Astrocyte (in vitro differentiated cells and primary cell): ENCODE measurements at places on chromosomes 1 and 21. TPM values are rescaled to one million over a fixed set of nuclear protein-coding genes. Genes with fewer than 3 reads are reported as not detected.

The SMIM11 gene
- total RNA-seq: 1.6 and 6.2 TPM in 2 replicates

GRCh38 chr1:42240966-42241755, 76.6 kb upstream of the GUCA2A start:
- DNase-seq: peak; percentile 63

DNA sequence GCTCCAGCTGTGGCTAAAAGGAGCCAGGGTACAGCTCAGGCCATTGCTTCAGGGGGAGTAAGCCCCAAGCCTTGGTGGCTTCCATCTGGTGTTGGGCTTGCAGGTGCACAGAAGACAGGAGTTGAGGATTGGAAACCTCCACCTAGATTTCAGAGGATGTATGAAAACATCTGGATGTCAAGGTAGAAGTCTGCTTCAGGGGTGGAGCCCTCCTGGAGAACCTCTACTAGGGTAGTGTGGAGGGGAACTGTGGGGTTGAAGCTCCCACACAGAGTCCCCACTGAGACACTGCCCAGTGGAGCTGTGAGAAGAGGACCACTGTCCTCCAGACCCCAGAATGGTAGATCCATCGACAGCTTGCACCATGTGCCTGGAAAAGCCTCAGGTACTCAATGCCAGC, 183.0 kb downstream of the PDE4B start:
- DNase-seq: no peak

DNA sequence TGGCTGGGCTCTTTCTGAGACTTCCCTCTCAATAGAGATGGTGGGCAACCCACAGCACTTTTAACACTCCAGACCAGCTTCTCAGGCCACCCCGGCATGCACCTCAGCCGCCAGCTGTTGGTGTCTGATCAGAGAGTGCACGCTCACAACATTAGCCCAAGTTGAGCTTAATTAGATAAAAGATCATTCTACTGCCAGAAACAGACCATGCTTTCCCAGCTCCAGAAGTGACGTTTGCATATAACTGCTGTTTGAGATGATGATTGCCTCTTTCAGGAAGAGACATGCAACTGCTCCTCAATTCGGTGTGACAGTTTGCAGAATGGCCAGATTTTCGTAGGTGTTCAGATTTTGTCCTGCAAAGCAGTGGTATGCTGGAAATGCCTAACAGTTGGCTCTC, 285.3 kb upstream of the VAMP3 start:
- DNase-seq: no peak

GRCh38 chr1:11744287-11744686, 8.4 kb downstream of the AGTRAP start:
- no peak for DNase-seq

GRCh38 chr1:162187687-162188276, 118.3 kb downstream of the NOS1AP start:
- DNase-seq: no peak

The VCAM1 gene
- 3.2 and 4.6 TPM in 2 replicates for total RNA-seq

- DNase-seq: no peak
These were observed 27.8 kb downstream of the WNT9A start for GRCh38 chr1:227919906-227920305.

The APOBEC4 gene
- not detected in 2 replicates for total RNA-seq

- DNase-seq: no peak
These were observed 77.1 kb upstream of the CD55 start for GRCh38 chr1:207244409-207244801.

The PGLYRP3 gene
- total RNA-seq: not detected in 2 replicates

- no peak for DNase-seq
These were observed 79.4 kb downstream of the GON4L start for GRCh38 chr1:155777582-155777981.

- DNase-seq: no peak
These were observed 2.5 kb downstream of the EPHA2 start for GRCh38 chr1:16153096-16153998.

DNA sequence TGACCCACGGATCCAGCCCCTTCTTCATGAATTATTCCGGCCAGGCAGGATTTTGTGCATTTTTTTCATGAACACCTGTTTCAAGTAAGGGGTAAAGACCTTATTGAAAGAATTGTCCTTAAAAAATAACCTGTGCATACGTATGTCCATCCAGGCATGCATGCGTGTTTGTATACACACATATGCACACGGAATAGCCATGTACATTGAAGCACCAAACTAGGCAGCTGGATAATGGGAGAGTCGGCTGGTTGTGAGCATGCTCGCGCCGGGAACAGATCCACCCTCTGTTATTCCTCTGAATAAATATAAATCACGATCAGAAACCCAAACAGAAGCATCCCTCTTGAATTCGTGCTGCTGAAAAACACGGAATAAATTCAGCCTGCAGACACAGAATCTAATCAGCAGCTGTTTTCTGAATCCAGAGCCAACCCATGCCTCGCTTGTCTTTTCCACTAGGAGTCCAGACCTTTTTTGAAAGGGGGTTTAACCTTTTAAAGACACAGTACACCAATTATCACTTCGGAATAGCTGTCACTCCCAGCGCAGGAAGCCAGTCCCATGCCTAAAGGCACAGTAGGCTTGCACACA, at the start of gene HIVEP3:
HIVEP3 (minus strand) TSS at position 473 of the 594 bp plus-strand sequence.
- peak; percentile 32 for DNase-seq

- no peak for DNase-seq
These were observed 8.3 kb downstream of the XCL2 start for GRCh38 chr1:168535536-168535935.

DNA sequence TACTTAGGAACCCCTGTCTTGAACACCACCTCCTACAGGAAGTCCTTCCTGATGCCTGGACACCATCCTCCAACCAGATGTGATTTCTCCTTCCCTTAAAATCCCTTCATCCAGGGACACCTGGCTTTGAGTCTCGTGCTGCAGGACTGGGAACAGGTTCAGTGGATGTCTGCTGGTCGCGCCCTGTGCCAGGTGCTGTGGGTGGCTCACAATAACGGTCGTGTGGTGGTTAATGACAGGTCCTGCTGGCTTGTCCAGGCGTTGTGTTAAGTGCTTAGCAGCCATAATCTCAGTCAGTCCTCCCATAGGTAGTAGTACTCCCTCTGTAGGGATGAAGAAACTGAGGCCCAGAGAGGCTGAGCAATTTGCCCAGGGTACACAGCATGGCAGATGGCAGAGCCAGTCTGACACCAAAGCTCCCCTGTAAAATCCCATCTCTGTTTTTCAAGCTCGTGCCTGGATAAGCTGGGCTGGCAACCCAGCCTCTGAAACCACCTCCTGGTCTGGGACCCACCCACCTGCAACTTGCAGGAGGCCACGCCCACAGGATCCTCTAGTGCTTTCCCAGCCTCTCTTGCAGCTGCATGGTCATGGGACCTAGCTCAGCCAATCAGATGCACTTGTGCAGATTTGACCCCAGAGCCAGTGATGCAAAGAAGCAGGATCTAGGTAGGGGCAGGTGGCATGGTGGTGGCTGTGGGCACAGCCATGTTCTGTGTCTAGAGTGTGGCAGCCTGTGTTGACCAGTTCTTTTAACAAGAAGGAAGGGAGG, 106.0 kb upstream of the IFFO2 start:
- no peak for DNase-seq

DNA sequence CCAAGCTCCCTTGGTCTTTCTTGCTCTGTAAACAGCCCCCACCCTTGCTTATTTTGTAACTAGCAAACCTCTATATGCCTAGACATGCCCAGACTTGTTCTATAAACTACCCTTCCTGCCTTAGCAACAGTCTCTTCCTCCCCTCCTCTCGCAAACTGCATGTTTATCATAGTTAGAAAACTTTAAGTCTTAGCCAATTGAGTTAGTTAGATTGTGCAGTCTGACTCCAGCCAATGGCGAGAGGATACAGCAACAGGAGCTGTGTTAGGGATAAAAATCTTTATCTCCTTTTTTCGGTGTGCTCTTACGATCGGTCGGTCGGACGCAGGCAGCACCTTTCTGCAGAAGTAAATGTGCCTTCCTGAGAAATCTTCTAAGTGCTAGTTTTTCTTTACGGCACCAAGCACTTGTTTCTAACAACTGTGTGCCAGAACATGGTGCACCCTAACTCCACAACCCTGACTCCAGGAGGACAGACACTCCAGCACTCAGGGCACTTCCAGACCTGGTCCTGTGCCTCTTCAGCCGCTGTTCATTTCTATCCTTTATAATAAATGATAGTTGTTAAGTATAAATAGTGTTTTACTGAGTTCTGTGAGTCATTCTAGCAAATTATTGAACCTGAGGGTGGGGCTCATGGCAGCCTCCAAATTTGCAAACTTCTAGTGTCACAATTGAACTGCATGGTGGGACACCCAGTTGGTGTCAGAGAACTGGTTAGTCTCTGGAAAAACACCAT, 25.7 kb upstream of the GNG4 start:
- DNase-seq: no peak

DNA sequence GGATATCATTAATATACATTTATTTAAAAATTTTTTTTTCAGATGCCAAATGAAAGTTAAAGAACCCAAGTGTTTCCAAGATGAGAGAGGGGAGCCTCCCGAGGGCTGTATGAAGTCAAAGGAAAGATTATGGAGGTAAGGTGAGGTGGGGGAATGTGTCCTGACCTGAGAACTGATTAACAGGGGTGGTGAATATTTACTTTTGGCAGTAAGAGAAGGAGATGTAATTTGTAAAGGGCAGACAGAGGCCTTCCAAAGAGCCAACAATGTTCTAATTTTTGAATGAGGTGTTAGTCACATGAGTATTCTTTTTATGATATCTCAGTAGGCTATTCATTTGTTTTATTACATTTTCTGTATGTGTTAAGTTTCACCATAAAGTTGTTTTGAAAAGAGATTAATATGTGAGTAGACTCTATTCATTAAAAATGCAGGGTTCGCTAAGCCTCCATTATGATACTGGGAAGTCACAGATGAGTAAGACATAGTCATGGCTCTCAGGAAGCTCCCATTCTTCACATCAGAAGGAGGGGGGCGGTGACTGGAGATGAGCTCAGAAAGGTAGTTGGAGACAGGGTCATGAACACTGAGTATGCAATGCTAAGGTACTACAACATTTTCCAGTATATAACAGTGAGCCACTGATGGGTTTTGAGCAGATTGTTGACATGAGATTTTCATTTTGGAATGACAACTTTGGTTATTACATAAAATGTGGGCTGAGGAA, 62.4 kb upstream of the TNFSF18 start:
- peak; percentile 56 for DNase-seq

The C1QA gene
- total RNA-seq: not detected in 2 replicates

The FNBP1L gene
- 49.7 and 57.8 TPM in 2 replicates for total RNA-seq

GRCh38 chr1:182603646-182604174, 479 bp downstream of the RGS16 start:
- DNase-seq: no peak

DNA sequence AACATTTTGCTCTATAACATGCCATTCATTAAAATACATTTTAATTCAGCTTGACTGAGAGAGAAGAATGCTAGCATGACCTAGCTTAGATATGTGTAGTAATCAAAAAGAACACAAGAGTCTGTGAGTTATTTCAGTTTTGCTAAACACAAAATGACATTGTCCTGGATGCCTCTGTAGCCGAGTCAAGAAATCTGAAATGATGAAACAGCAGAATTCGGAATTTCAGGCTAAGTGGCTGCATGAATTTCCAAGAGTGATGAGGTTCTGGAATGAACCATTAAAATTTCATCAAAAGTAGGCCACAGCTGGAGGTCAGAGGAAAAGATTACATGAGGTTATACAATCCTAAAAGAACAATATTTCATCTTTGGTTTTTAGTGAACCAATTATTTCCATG, 79.1 kb upstream of the CXADR start:
- no peak for DNase-seq

DNA sequence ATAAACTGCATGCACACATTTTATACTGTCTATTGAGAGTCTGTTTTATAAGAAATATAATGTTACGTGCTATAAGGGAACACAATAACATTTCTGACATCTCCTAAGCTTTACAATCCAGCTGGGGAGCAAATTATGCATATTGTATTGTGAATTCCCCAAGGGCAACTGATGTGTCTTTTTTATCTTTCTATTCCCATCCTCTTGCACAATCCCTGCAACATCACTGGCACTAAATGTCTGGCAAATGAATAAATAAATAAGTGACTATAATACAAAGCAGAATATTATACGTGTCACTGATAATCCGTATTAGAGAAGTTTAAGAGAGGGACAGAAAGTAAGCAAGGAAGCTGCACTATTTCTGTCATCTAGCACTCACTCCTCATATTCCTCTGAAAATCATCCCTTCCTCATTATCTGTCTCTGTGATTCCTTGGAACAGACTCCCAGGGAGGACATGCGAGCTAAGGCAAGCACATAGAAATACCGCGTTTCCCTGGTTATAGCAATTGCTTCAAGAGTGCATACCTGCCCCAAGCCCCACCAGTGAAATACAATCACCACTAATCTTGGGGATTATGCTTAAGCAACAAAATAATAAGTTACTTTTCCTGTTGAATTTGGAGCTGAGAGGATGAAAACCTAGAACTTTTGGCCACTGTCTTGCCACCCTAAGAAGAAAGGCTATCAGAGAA, 205.4 kb downstream of the SMYD3 start:
- no peak for DNase-seq

DNA sequence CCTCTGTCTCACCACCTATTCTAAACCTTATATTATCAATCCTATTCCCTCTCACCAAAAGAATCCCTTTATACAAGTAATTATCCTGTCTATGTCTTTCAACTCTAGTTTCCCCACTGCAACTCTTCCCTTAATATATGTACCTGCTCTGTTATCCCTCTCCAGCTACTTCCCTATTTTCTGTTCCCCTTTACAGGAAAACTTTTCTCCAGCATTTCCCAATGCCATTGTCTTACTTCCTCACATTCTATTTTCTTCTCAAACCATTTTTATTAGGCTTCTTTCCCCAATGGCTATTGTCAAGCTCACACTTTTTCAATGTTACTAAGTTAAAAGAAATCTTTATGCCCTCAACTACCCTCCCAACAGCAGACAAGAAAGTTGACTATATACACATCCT, 11.6 kb downstream of the DPYD start:
- no peak for DNase-seq

DNA sequence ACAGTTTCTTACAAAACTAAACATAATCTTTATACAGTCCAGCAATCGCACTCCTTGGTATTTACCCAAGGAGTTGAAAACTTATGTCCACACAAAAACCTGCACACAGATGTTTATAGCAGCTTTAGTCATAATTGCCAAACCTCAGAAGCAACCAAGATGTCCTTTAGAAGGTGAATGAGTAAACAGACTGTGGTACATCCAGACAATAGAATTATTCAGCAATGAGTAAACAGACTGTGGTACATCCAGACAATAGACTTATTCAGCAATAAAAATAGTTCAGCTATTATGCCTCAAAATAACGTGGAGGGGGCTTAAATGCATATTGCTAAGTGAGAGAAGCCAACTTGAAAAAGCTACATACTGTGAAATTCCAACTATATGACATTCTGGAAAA, 87.0 kb upstream of the GALNT2 start:
- DNase-seq: peak; percentile 25

DNA sequence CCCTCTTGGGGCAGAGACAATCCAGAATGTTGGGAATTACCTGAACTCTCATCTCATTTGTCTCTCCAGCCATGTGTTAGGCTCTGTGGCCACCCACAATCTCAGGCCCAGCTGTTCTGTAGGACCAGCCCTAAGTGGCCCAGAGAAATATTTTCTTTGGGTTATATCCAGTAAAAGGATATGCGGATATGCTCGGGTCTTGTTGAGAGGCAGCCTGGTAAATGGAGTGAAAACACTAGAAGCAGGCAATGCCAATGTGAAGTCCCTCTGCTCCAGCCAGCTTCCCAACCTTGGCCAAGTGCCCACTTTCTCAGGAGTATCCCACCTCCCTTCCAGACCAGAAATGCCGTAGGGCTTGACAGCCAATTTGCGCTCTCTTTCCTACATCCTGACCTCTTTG, 192.2 kb downstream of the ST6GALNAC3 start:
- DNase-seq: no peak
